ENCODE measurements at places on chromosomes 1 and 21. TPM values are rescaled to one million over a fixed set of nuclear protein-coding genes. Genes with fewer than 3 reads are reported as not detected.

CD101 gene
- total RNA-seq: 0.27 TPM

CCT8 gene
- total RNA-seq: 109 TPM

MNDA gene
- total RNA-seq: 1.1 TPM

AMPD1 gene
- not detected for total RNA-seq

OR2T2 gene
- under 0.01 TPM for total RNA-seq

ADCY10 gene
- under 0.01 TPM for total RNA-seq

PGLYRP4 gene
- 0.27 TPM for total RNA-seq

STIL gene
- 4.6 TPM for total RNA-seq

DNA sequence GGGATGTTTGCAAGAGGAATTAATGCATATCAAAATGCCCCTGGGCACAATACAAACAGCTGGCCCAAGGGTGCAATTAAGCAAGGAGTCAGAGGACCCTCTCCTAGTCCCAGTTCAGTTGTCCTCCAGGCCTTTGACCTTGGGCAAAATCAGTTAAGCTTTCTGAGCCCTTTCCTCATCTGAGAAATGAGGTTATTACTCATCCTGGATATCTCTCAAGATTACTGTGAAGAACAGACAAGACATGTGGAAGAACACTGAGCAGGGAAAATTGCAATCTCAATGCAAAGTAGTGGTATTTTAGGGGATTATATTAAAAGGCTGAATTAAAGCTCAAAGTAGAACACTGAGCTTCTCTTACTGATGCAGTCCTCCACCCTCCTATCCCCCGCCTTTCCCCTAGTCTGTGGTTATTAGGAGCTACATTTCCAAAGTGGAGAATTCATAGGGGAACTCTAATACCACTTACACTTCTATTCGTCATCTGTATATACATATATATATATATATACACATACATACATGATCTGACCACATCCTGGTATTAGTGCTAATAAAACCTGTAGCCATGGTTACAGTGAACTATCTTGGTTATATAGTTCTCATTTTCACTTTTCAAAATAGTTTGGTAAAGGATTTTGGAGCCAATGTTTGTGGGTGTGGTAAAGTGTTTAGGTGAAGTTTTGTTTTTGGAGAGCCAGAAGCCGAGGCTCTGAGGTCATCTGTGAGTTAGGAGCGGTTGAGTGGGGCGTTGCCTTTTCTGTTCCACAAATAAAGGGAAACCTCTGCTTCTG lies 18.1 kb downstream of the KIAA0040 start:
- no peak for DNase-seq

DNA sequence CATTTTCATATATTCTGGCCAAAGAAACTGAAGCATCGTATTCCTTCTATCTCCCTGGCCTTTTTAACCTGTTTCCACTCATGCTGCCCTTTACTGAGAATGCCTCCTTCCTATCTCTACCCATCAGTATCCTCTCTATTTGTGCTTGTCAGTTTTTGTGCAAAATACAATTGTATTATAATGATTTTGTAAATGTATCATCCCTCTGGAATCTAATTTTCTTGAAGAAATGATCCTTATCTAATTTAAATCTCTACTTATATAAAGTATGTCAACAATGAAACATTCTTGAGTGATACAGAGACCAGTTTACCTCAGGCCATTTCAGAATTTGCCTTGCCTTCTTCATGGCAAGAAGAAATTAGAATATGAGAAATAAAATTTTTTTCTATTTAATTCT lies 59.0 kb upstream of the TEKT2 start:
- no peak for DNase-seq

GRCh38 chr1:36350659-36351226 lies 27.3 kb upstream of the EVA1B start:
- peak; percentile 73 for DNase-seq

- DNase-seq: no peak
Measured at GRCh38 chr1:31585736-31586365, 9.5 kb downstream of the TINAGL1 start.

DNA sequence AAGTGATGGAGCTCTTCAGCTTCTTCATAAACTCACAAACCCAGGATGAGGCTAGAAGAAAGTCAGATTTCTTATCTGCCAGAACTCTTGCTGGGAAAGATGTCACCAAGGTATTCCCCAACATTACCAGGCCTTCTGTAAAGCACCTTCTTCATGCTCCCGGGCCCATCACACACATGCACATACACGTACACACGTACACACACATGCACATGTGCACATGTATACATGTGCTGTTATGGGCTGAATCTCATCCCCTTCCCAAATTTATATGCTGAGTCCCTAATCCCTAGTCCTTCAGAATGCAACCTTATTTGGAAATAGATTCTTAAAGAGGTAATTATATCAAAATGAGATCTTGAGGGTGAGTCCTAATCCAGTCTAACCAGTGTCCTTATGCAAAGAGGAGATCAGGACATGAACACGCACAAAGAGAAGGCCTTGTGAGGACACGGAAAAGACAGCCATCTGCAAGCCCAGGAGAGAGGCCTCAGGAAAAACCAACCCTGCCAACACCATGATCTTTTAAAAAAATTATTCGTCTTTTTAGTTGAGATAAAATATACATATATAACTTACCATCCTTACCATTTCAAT lies 76.4 kb upstream of the LYST start:
- DNase-seq: no peak

DNA sequence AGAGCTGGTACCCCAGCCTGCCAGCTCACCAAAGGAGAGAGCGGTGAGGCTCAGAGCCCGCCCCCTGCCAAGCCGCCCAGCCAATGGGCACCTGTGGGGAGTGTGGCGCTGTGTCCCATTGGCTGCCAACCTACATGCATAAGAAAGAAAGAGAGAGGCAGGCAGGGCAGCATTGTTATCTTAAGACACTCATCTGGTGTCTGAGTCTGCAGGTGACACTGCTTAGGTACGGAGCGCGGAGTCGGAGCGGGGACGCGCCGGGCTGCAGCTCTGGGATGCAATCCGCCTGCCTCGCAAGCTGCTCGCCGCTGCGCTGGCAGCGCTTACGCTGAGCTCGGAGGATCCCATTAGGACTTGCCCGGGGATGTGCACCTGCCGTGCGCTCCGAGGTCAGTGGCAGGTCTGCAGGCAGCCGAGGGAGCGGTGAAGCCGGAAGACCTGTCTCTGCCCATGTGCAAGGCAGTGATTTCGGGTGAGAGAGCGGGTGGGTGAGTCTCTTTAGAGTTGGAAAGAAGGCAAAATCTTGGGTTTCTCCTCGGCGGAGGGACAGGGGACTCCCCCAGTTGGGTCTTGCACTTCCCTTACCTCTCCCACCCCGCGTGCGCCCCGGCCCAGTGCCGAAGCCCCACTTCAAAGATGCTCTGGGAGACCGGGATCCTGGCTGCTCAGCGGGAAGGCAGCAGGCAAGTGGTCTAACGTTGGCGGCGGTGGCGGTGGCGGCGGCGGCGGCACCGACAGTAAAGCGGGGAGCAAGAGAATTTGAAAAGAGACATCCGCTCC lies at the start of gene BRINP2:
Gene BRINP2 (plus strand): TSS at position 203 of the 780 bp plus-strand sequence. CDS start 58,919 bp downstream, outside the sequence.
- DNase-seq: peak; percentile 9

GRCh38 chr1:100039591-100039990 lies 69.8 kb downstream of the SLC35A3 start:
- DNase-seq: no peak

DNA sequence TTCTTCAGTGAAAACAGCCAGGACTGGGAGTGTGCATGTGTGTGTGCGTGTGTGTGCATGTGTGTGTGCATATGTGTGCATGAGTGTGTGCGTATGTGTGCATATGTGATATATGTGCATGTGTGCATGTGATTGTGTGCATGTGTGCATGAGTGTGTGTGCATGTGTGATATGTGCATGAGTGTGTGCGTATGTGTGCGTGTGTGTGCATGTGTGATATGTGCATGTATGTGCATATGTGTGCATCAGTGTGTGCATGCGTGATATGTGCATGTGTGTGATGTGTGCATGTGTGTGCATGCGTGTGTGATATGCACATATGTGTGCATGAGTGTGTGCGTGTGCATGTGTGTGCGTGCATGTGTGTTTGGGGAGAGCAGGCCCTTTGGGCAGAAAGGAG lies 89.8 kb downstream of the ITPKB start:
- no peak for DNase-seq

DNA sequence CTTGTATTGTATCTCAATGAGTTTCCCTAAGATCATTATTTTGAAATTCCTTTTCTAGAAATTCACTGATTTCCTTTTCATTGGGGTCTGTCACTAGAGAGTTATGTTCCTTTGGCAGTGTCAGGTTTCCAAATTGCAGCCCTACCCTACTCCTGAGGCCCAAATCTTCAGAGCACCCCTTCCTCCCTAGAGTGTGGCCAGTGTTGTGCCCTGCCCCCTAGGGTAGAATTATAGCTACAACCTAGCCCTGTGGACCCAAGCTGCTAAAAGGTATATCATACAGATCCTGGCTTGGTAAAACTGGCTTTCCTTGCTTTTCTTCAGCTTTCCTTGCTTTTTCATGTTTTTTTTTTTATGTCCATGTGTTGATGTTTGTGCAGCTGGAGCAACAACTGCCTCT lies 60.7 kb downstream of the DIPK1A start:
- DNase-seq: no peak

DNA sequence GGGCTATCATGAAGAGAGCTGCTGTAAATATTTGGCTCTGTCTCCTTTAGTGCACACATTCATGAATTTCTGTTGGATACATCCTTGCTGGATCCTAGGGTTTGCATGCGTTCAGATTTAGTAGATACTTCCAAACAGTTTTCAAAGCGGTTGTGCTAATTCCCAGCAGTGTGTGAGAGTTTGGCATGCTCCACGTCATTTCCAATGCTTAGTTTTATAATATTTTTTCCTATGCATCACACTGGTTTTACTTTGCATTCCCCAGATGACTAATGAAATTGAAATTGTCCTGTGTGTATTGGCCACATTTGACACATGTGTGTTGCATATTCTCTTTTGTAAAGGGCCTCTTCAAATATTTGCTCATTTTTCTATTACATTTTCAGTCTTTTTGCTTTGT lies 18.5 kb upstream of the AADACL3 start:
- no peak for DNase-seq

- no peak for DNase-seq
Measured at GRCh38 chr1:205030896-205031295, 12.1 kb upstream of the CNTN2 start.

- DNase-seq: peak; percentile 21
Measured at GRCh38 chr1:108199201-108199691, 897 bp downstream of the SLC25A24 start.

DNA sequence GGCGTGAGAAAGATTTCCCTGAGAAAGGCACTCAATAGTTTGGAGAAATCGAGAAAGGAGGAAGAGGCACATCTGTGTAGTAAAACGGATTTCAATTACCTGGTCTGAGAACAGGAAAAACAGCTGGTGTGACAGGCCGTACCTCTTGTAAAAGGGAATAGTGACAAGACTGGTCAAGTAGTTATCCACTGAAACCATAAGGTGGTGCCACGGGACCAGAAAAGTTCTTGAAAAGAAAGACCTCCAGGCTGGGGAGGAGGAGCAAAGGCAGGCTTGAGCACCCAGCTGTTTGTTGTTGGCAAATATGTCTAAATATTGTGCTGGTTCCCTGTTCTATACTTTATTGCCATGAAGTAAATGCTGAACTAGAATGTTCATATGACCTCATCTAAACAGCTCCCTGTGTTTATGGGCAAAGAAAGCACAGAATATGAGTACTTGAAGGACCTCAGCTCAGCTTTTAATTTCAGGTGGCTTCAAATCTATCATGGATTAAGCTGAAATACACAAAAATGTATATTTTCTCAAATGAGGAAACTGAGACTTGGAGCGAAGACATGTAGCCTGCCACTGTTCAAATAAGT lies 4.0 kb downstream of the HAO2 start:
- DNase-seq: peak; percentile 9

- no peak for DNase-seq
Measured at GRCh38 chr21:36888466-36888865, 78.0 kb downstream of the HLCS start.

GRCh38 chr1:187374082-187374481 lies 545.3 kb downstream of the PLA2G4A start:
- DNase-seq: no peak

DNA sequence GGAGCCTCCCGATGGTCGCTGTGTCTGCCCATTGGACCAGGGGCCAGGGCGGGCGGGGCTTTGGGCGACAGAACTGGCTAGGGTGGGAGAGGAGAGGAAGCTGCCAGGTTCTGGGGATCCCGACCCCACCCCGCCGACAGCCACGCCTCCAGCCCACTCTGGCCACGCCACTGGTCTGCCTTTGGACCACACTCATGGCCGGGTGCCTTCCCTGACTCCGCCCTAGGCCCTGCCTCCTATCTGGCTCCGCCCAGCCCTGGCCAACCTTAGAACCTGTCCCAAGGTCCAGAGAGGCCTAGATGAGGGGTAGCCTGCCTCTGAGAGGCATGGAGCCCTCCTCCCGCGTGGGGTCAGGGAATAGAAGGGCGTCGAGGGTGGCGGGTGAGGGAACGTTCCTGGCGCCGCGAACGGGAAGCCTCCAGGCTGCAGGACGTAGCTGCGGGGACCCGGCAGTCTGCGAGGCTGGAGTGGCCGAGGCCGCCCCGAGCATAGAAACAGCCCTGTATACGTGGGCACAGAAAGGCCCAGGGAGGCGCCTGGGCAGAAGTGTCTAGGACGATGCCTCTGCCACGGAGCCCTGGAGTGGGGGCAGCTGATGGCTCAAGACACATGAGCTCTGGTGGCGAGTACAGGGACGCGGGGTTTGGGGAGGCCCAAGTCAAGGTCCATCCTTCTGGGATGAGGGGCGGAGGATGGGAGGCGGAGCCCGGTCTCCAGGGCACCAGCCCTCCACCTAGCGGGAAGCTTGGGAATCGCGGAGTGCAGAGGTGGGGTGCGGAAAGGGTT lies 11.5 kb upstream of the COL16A1 start:
- no peak for DNase-seq

- peak; percentile 62 for DNase-seq
Measured at GRCh38 chr1:68442822-68443556, 6.8 kb downstream of the RPE65 start.

GRCh38 chr1:36108314-36108713 lies 16.7 kb downstream of the COL8A2 start:
- no peak for DNase-seq

DNA sequence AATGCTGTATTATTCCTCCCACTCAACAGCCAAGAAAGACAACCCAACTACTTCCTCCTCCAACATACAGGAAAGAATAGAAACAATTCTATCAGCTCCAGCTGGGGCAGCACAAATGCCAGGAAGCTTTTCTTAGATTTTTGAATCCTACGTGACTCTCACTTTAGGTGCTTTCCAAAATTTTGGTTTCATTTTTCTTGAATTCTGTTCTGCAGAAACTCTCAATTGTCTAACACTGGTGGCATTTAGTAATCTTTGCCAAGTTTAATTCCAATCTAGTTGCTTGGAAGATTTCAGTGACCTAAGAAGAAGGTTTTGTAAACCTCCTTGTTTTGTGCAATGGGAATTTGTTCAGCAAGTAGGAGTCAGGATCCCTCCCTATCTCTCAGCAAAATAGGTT lies 37.1 kb upstream of the DOCK7 start:
- no peak for DNase-seq

- no peak for DNase-seq
Measured at GRCh38 chr1:155944444-155944799, 3.0 kb downstream of the RXFP4 start.

Measured in hematopoietic multipotent progenitor cell (in vitro differentiated cells).